ENCODE measurements at places on chromosomes 3 and 15.

DNA sequence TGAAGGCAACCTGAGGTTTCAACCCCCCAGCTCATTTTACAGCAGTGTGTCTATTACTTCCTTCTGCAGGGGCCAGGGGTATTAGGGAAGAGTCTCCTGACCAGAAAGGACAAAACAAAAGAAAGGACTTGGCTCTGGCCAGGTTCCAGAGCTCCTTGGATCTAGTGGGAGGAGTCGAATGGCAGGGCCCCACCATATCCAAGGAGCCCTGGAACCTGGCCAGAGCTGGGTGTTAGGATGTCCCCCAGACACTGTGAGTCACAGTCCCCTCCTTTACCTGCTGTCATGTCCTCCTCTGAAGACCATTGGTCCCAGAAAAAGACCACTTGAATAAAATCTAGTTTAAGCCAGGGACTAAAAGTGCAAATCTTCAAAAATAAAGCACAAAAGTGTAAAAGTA, 113.2 kb downstream of the EEFSEC start:
- no peak for DNase-seq

DNA sequence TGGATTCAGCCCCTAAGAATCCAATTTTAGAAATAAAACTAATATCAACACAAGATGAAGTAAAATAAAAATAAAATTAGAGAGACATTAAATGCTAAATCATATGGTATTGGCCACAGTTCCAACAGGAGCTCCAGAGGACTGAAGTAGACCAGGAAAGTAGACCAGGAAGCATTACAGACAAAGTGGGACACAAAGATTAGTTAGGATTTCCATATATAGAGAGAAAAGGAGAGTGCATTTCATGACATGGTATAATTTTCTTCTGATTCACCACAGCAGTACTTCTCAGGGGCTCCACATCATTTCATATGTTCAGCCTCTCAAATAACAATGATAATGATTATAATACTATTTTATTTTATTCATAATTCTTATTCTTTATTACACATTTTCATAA, 18.3 kb downstream of the FGF7 start:
- DNase-seq: no peak

DNA sequence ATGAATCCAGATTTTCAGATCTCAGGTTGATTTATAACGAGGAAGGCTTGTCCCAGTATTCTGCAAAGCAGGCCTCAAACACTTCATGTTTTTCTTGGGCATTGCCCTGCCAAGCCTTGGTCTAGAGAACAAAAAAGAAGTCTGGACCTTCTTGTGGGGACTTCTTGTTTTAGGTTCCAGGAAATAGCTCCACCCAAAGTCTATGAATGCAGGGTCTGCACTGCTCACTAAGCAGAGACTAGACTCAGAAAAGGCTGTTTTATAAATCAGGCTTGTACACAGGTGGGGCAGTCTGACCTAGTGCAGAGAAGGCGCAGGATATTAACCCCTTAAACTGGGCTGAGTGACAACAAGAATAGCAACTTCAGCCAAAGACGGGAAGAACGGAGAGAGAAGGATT, 44.3 kb downstream of the GLB1 start:
- no peak for DNase-seq

DNA sequence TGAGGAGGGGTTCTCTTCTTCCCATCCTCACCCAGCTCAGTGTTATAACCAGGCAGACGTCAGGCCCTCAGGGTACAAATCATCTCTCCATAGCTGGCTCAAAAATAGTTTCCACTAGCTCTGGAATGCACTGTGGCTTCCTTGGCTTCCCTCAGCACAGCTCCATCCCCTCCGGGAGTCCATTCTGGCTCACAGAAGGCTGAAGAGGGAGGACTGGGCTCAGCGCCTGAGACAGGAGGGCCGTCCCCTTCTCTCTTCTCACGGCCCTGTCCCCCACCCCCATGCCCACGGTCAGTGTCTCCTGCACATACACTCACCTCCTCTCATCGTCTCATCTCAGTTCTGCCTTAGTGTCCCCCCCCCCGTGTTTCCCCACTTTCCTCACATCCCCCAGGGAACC, 50.1 kb downstream of the UMPS start:
- no peak for DNase-seq

DNA sequence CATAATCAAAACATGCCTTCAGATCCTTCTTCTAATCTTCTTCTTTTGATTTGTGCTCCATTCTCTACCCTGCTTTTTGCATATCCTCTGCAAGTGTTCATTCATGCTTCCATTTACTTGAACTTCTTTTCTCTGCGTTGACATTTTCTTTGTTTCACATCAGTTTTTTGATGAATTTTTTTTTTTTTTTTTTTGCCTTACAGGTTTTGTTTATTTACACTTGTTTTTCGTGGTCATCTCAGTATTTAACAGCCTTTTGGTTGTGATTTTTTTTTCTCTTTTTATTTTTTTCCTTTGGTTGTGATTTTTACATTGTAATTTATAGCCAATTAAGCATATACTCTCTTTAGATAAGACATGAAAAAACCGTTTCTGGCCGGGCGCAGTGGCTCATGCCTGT, 11.8 kb upstream of the SHQ1 start:
- DNase-seq: no peak

- DNase-seq: no peak
Measured at GRCh38 chr15:61032600-61033286, 196.4 kb downstream of the RORA start.

DNA sequence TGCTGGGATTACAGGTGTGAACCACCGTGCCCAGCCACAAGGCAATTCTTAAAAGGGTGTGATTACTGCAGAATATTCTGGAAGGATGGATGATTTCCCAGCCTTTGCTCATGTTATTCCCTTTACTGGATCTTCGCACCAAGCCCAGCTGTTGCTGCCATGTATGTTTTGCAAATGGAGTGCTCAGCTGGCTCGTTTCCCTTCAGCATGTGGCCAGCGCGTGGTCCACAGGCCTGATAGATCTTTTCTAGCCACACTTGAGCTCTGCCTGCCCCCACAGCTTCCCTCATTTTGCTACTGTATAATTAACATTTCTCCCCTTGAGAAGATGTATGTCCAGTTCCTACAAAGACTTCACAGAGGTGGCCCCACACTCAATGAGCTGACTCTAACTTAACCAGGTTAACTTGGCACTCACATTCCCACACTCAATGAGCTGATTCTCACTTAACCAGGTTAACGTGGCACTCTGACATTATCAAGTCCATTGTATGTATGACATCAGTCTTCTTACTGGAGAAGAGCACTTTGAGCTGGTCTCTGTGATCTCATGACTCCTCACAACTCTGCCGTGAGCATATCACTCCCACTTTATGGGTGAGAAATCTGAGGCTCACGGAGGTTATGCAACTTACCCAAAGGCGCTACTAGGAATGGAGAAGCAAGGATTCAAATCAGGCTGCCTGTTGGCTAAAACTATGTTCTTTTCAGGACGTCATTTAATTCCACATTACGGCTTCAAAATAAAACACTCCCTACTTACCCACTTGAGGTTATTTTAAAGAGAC, 49.2 kb downstream of the TM4SF4 start:
- DNase-seq: no peak

- DNase-seq: no peak
Measured at GRCh38 chr15:55829826-55830225, 86.9 kb upstream of the PRTG start.
